ENCODE measurements at places on chromosomes 7 and 10. TPM values are rescaled to one million over a fixed set of nuclear protein-coding genes. Genes with fewer than 3 reads are reported as not detected.
A peak's percentile ranks its signal among the peaks of the same experiment; 100 is the strongest.

DNA sequence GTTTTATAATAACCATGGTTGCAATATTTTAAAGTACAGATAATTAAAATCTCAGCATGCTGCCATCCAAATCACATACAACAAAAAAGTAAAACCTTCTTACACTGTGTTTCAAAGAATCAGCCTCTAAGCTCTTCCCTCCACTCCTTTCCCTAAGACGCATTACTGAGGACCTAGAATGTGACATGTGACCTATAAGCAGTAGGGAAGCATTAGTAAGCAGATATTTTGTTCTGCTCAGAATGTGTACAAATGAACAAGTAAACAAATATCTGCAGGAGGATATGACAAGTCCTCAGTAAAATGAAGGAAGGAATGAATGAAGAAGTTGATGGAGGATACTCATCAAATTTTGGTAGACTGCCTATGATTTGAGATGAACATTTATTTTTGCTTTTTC lies 49.1 kb downstream of the RAB11FIP2 start:
- no peak for DNase-seq

GRCh38 chr7:145978769-145979168 lies 137.8 kb upstream of the CNTNAP2 start:
- DNase-seq = no peak

- DNase-seq = no peak
Observed at GRCh38 chr10:113236998-113237397, 287.0 kb downstream of the TCF7L2 start.

- DNase-seq = no peak
Observed at GRCh38 chr7:97346349-97346748, 228.9 kb downstream of the SDHAF3 start.

DNA sequence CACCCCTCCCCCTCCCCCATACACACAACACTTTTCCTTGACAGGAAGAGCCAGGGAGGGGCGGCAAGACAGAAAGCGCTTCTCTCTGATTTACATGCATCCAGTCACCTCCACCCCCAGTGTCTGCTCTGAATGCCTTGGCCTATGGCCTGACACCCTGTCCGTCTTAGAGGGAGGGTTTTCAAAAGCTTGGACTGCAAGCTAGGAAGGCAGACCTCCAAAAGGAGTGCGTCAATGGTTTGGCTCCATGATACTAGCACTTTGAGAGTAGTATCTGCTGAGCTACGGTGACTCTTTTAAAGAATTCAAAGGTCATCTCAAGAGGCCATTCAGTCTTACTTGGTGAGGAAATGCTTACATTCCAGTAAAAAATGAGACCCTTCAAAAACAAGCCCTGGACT lies 20.3 kb upstream of the PAX2 start:
- DNase-seq = no peak

DNA sequence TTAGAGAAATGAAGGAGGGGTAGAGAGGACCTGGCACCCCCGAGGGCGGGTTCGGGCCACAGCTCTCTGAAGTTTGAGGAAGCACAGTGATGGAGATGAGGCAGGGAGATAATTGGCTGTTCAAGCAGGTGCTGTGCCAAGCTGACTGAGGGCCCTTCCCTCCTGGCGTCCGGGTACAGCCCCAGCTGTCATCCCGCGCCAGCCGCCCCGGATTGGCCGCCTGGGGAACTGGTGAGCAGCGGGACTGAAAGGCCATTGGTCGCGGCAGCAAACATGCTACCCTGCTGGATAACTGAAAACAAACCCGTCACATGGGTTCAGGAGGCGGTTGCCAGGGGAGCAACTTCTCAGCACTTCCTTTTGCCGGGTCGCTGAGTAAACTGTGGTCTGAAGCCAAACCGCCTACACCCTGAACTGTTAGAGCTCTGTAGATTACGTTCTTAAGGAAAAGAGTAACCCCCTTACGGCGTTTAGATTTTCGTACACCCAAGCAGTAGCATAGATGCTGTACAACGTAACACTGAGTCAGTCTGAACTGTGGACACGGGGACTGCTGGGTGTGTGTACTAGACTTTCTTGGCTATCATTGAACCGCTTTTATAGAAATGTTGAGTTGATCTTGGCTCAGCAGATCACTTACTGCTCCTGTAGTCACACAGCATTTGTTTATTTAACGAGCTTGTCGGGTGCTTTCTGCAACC lies 1.3 kb downstream of the INSIG1 start:
- DNase-seq = peak; percentile 94

GRCh38 chr7:120799147-120799546 lies 58.8 kb downstream of the TSPAN12 start:
- no peak for DNase-seq

GRCh38 chr10:5596611-5597341 lies 69.6 kb downstream of the ASB13 start:
- no peak for DNase-seq

GRCh38 chr10:118908557-118909256 lies 120.8 kb upstream of the NANOS1 start:
- no peak for DNase-seq

DNA sequence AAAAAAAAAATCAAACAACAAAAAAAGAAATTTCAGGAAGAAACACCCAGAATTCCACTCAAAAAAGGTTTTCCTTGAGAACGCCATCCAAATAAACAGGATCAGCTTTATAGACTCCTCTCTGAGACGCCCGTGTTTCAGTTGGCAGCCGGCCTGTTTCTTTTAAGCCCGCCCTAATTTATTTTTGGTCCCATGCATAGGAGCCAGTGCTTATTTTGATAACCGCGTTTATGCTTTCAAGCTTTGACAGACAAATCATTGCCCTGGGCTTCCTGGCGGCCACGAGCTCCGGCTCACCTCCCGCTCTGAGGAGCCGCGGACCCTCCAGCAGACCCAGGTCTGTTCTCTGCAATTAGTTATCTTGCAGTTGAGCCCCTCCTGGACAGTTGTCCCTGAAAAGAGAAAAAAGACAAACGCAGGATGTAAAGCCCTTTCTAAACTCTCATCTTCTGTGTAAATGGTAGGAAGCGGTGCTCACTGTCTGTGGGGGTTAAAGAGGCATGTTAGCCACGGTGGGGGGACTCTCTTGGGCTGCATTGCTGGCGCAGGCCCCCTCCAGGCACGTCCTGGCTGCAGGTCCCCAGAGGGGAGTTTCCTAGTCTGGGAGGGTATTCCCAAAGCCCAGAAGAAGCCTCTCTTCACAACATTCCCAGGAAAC lies 22.2 kb upstream of the UNCX start:
- DNase-seq = no peak

DNA sequence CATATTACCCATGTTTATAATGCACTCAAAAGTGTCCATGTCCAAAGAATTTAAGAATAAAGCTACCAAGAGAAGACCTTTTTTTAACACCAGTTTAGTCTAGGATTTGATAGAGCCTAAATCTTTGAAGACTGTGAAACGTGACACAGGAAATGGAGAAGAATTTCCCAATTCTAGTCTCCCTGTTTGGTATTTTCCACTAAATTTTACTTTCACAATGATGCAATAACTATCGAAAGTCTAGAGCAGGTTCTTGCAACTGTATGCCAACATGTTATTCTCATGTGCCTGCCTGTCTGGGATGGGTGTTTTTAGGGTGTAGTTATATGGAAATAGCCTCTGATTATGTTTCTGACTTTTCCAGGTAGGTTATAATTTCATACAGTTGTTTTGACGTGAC lies 6.9 kb upstream of the MXI1 start:
- DNase-seq = no peak

GRCh38 chr10:28679581-28680357 lies 2.4 kb downstream of the BAMBI start:
- DNase-seq = no peak

- DNase-seq = no peak
Observed at GRCh38 chr10:118017071-118017740, 29.5 kb downstream of the RAB11FIP2 start.

DNA sequence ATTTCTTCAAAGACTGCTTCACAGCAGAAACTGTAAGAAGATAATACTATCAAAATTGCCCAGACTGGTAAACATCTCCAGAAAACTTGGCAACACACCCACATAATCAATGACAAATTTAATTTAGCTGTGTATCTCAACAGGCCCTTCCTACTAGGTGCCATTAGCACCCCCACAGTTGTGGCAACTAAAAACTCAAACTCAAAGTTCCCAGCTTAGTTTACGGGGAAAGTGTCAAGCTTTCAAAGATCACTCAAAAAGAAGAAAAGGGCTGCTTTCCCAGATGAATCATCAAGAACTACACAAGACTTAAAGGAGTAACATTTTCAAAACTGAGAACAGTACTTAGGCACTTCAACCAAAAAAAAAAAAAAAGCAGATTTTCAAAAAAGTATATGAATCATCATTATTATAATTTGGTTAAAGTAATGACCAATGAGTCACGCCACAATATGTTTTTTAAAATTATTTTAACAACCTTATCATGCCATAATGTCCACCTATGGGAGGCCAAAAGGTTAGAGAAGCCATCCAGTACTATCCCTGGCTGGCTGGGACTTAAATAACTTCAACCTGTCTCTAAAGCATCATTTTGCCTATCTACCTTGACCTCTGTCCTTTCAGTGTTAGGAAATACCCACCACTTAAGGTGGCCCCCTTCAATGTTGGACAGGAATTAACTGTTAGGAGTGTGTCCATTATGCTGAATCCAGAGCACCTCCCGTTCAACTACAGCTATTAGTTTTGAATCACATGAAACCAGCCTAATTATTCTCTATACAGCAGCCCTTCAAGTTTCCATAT lies 90.8 kb downstream of the ZFAND4 start:
- no peak for DNase-seq

DNA sequence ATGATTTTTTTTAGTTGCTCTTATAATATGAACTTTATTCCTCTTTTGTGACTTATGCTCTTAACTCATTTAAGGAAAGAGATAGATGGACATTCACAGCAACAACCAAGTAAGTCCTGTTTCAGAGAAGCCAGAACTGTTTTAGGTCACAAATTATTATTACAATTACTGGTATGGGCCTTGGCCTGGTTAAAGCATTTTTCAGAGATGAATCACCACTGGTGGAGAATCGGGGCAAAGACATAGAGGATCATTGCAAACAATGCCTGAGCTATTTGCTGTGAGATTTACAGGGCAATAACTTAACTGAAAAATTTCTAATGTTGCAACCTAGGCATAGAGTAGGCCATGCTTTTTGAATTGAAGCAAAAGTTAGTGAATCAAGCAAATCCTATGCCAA lies 138.0 kb upstream of the YAE1 start:
- no peak for DNase-seq

DNA sequence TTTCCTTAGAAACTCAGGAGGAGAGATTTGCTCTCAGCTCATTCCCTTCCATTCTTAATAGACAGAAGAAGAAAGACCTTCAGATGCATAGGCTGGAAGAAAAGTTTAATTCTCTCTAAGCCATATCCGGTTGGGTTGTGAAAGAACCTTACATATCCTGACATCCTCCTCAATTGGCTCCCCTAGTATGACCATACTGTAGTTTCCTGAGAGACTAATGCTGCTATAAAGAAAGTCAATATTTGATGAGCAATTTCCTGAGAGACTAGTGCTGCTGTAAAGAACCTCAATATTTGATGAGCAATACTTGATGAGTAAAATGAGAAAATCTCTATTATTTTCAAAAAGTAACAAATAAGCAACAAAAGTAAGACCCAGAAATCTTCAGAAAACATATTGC lies 888.5 kb upstream of the SORCS1 start:
- no peak for DNase-seq

- no peak for DNase-seq
Observed at GRCh38 chr10:103350175-103350516, 794 bp downstream of the PCGF6 start.

SYT15 gene
- total RNA-seq = 10.3 TPM

STRIP2 gene
- 0.81 TPM for total RNA-seq

ELAPOR2 gene
- 25.7 TPM for total RNA-seq

MPP7 gene
- 37.4 TPM for total RNA-seq

NKX1-2 gene
- total RNA-seq = not detected

CBX3 gene
- 135 TPM for total RNA-seq

NFE2L3 gene
- 0.55 TPM for total RNA-seq

GJD4 gene
- total RNA-seq = not detected

LEP gene
- not detected for total RNA-seq

GIMAP1 gene
- total RNA-seq = not detected

LMTK2 gene
- total RNA-seq = 21.4 TPM

BHLHA15 gene
- not detected for total RNA-seq

TWIST1 gene
- total RNA-seq = 53.4 TPM

SPDYE6 gene
- total RNA-seq = not detected

SPDYE11 gene
- not detected for total RNA-seq

ZP3 gene
- not detected for total RNA-seq

ARHGAP22 gene
- 1.1 TPM for total RNA-seq

UNCX gene
- total RNA-seq = not detected

TMEM270 gene
- total RNA-seq = not detected

All from osteocyte (in vitro differentiated cells).